ENCODE measurements at places on chromosomes 1 and 21.

GRCh38 chr1:40711465-40712404, 20.2 kb downstream of the NFYC start:
- DNase-seq, result no peak

GRCh38 chr1:29485096-29485925, 249.0 kb downstream of the PTPRU start:
- DNase-seq, result no peak

GRCh38 chr1:39842030-39842678, 41.1 kb downstream of the TRIT1 start:
- no peak for DNase-seq

GRCh38 chr21:45547545-45547900, 5.3 kb upstream of the SLC19A1 start:
- DNase-seq, result no peak

DNA sequence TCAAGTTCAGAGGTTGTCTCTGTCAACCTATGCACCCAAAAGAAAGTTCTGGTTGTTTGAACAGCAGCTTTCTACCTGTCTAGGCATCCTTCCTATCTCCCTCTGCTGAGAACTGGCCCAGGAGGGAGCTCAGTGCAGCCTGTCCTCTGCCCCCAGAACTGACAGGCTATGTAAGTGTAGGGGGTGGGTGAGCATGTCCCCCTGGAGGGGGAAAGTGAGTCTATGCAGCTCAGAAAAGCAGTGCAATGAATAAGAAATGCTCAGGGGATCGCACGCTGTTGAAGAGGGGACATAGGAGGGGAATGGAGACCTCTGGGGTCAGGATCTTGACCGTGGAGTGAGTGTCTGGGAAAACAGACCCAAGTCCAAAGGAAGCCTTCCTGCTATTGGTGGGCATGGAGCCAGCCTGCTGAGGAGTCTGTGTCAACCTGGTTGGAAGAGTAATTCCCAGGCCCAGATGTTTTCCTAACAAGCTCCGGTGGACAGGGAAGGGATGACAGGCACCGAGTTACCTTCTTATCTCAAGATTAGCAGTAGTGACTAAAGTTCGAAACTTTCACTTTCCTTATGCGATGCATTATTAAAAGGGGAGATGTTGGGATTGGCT, 26.1 kb upstream of the FHAD1 start:
- DNase-seq, result no peak

DNA sequence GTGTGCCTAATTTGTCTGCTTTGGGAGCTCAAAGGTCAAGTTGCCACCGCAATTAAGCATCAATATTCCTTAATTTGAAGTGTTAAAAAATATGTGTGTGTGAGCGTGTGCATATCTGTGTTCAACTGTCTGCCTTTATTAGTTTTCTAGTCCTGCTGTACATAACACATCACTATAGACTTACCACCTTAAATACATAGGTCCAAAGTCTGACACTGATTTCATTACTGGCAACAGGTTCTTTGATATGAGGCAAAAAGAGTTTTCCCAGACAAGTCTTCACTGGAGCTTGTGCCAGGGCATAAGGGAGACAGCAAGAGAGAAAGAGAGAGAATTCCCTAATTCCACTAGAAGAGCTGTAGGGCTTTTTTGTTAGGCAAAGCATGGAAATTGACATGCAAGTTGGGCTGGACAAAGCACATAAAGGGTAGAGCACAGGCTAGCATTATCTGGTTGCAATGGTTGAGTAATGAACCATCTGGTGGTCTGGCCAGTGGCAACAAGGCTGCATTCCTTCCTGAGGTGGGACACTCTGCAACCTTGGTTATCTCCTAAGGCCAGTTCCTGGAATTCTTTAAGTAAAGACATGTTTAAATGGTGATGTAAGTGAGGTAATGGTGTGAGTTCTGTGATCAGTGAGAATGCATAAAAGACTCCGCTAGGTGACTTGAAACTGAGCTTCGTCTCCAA, 457.2 kb upstream of the ADAMTS5 start:
- no peak for DNase-seq

GRCh38 chr1:89943846-89944781, 50.8 kb upstream of the ZNF326 start:
- DNase-seq, result no peak

DNA sequence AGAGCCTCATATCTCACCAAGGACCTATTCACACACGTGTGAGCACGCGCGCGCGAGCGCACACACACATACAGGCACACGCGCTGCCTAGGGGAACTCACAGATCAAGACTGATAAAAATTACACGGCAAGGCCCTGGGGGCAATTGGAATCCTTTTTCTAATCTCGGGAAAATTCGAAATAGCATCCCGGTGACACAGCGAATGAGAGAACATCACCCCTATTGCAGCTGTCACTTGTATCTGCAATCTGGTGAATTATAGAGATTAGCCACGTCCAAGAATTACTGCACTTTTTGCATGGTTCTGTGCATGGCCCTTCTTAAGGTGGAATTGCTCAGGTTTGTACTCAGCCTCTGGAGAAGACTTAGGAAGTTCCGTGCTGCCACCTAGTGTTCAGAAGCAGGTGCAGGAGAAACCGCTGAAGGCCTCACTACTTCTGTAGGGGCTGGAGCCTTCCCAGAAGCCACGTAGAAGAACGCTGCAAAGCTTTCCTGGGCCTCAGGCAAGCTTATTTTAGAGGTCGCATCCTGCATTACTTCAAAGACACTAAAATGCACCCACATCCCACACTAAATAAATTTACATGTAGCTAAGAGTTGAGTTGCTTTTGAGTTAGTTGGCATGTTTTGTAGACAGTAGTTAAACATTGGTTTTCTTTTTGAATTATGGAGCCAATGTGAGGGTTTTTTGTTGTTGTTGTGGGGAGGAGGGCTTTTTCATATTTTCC, 229.2 kb upstream of the CAMK1G start:
- DNase-seq, result peak; percentile 8

GRCh38 chr1:54290506-54291184, 90.7 kb downstream of the MRPL37 start:
- no peak for DNase-seq

- no peak for DNase-seq
These were observed 17.5 kb downstream of the ITGB2 start for GRCh38 chr21:44903050-44903685.

DNA sequence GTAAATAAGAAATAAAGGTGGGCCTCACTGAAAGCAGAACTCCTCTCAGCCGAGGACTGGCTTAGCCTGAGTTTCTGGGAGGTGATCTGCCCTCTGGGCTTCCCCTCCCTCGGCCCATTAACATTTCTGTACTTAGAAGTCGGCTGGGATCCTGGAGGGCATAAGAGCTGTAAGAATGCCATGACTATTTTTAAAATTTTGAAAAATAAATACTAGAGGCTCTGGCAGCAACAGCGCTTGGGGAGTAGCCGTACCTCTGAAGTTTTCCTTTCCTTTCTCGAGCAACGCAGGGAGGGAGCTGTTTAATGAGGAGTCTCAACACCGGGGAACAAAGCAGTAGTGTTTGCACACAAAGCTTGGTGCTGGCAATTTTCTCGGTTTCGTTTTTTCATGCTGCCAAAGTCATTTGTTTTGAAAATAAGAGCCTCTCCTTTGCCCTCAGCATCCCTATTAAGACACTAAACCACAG, 498.7 kb downstream of the SMYD3 start:
- DNase-seq, result no peak

GRCh38 chr1:221994939-221995338, 253.1 kb upstream of the DUSP10 start:
- DNase-seq, result no peak

DNA sequence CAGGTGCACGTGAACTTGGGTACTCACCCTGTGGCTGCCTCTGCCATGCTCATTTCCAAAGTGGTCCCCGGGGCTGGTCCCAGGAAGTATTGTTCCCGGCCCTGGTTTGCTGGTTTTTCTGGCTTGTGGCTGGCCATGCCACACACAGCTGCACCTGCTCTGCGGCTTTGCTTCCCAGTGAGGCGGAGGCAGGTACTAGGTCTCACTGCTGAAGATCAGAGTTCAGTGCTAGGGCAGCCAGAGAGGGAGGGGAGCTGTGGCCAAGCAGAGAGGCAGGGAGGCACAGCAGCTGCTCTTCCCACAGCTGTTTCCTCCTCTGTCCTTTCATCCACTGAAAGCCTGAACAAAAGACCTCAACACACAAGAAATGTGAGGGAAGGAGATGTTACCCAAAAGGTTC, 30.5 kb downstream of the ENO1 start:
- no peak for DNase-seq

GRCh38 chr1:174433451-174433850, 14.3 kb upstream of the GPR52 start:
- no peak for DNase-seq

DNA sequence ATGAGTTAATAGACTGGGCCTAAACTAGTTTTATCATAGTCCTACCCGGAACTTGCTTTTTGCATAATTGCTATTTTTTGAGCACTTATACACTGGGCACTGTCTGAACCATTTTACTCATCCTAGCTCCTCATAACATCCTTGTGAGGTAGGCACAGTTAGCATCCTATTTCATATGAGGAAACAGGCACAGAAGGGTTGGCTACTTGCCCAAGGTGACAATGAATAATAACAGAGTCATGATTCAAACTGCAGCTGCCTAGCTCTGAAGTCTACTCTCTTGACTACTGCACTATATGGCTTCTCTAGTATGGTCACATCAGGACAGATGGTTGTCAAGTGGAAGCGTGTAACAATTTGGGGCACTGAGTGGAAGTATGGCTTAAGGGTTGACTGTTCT, 18.2 kb upstream of the RC3H1 start:
- no peak for DNase-seq

- no peak for DNase-seq
These were observed 4.4 kb upstream of the KCNN3 start for GRCh38 chr1:154874465-154874864.

DNA sequence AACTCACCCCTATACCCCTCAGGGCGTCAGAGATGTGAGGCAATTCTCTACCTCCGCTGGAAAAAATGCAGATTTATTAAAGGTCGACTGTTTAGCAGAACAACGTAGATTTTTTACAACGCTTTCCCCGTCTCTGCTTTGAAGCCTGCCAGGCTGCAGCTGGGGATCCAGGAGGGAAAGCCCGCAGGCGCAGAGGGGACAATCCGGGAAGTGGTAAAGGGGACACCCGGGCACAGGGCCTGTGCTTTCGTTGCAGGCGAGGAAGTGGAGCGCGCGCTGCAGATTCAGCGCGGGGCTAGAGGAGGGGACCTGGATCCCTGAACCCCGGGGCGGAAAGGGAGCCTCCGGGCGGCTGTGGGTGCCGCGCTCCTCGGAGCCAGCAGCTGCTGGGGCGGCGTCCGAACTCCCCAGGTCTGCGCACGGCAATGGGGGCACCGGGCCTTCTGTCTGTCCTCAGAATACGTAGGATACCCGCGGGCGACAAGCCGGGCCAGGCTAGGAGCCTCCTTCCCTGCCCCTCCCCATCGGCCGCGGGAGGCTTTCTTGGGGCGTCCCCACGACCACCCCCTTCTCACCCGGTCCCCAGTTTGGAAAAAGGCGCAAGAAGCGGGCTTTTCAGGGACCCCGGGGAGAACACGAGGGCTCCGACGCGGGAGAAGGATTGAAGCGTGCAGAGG, 5.5 kb downstream of the SIM2 start:
- no peak for DNase-seq

GRCh38 chr21:43020771-43021170, 46.4 kb downstream of the PKNOX1 start:
- DNase-seq, result no peak

- DNase-seq, result no peak
These were observed 25.0 kb upstream of the SLAMF1 start for GRCh38 chr1:160671603-160672517.

- DNase-seq, result no peak
These were observed 55.9 kb upstream of the SOX13 start for GRCh38 chr1:204017032-204017431.

DNA sequence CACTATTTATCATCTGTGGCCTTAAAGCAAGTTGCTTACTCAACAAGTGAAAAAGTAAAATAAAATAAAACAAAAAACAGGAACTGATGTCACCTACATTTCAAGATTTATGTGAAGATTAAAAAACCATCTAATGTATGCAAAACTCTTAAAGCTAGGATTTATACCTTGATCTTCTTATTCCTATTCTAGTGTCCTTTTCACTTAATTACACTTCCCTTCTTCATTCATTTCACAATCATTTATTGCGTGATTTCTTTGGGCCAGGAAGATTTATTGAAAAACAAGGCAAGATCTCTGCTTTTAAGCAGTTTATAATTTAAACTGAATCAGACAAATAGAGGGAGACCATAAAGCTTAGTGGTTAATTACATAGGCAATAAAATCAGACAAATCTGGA, 18.6 kb downstream of the PTGER3 start:
- no peak for DNase-seq

DNA sequence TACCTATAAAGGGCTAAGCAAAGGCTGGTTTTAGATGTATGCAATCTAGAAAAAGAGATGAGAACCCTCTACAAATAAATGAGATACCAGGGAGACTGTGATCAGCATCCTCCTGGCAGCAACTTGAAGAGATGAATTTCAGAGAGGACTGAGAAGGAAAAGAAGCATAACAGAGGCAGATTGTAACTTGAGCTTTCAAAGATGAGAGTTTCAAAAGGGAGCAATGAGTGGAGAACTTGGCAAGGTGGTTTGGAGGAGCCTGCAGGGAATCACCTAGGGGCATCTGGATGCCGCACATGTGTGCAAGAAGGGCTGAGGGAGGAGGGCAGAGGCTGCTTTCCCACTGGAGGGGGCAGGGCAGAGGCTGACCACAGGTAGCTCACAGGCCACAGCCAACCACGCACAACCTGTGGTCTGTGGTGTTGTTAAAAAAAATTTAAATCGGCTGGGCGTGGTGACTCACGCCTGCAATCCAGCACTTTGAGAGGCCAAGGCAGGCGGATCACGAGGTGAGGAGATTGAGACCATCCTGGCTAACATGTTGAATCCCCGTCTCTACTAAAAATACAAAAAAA, 50.2 kb downstream of the PCNX2 start:
- DNase-seq, result no peak

DNA sequence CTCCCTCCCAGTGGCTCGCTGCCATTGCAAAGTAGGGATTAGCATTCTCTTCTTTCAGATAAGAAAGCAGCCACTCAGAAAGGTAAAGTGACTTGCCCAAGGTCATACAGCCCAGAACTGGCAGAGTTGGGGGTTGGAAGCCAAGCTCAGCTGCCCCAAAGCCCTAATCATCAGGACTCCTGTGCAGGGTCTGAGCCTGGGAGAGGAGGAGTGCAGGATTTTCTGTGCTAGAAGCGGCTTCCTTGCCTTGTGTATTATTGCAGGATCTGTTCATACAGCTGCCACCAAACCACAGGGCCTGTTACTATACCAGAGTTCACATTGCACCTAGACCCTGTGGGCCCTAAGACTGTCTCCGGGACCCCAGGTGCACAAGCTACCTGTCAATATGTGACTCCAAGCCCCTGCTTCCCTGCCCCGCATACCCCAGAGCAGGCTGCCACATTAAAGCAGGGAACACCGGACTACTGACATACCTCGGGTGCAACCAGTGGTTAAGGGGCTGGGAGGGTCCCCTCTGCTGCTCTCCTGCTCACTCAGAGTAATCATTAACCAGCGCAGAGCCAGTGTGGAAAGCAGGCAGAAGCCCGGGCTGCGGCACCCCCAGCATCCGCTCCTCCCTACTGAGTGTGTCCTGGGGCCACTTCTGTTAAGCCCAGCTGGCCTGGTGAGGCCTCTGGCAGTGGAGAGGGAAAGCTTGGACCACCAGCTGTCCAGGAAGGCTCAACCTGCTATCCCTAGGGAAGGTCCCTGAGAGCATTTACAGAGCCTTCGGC, 15.8 kb downstream of the HSPG2 start:
- no peak for DNase-seq
